ENCODE measurements at places on chromosomes 3 and 15. TPM values are rescaled to one million over a fixed set of nuclear protein-coding genes. Genes with fewer than 3 reads are reported as not detected.
A peak's percentile ranks its signal among the peaks of the same experiment; 100 is the strongest.

DNA sequence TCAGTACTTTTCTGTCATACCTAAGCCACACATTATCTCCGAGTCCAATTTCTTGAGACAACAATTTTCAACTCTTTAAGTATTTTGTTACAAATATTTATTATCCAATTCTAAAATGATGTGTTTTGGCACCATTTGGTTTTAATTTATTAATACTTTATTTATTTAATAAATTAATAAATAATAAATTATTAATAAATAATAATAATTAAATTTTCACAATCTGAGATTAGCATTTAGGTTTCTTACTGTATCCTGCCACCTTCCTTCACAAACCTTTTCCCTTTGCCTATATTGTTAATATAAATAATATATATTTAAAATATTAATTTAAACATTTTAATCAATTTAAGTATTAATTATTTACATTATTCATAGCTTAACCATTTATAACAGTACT, 23.9 kb downstream of the TMEM207 start:
- H3K4me3 ChIP-seq, result no peak overlapping the region
- H3K27ac ChIP-seq, result no peak overlapping the region
- H3K36me3 ChIP-seq, result no peaks in the 10 kb centered on the region
- no peak for DNase-seq
- no peaks in the 10 kb centered on the region for H3K27me3 ChIP-seq

DNA sequence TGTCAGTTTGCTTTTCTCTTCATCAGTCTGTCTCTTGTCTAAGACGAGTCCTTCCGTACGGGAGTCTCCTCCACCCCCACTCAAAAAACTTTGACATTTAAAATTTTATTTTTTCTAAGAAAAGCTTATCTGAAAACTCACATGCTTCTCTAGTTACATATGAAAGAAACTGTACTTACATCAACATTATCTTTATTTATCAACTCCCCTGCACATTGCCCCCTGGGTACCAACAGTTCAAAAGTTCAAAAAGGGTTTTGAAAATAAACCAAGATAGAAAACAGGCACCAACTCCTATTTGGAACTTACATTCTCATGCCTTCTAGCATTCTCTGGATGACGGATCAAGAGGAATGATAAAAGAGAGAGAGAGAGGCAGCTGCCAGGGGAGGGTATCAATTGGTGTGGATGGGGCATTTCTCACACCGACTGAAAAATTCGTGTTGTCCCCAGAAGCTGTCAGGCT, 182.5 kb downstream of the FOXP1 start:
- H3K27me3 ChIP-seq, result no peaks in the 10 kb centered on the region
- H3K4me3 ChIP-seq, result no peak overlapping the region
- H3K27ac ChIP-seq, result no peak overlapping the region
- H3K36me3 ChIP-seq, result no peaks in the 10 kb centered on the region

GRCh38 chr3:65776081-65776480, 262.6 kb downstream of the MAGI1 start:
- no peaks in the 10 kb centered on the region for H3K36me3 ChIP-seq
- no peak for DNase-seq
- H3K4me1 ChIP-seq, result no peaks in the 10 kb centered on the region
- H3K4me3 ChIP-seq, result no peak overlapping the region

DNA sequence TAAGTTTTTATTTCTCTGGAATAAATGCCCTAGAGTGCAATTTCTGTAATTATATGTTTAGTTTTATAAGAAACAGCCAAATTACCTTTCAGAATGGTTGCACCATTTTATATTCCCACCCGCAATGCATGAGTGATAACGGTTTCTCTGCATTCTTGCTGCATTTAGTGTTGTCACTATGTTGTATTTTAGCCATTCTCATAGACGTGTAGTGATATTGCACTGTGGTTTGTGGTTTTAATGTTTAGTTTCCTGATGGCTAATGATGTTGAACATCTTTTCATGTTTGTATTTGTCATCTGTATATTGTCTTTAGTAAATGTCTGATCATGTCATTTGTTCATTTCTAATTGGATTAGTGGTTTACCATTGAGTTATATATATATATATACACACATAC, 73.0 kb upstream of the GOLIM4 start:
- no peak overlapping the region for H3K27ac ChIP-seq
- no peak overlapping the region for H3K4me3 ChIP-seq

GRCh38 chr3:35562141-35562540, 77.2 kb upstream of the ARPP21 start:
- no peak overlapping the region for H3K4me3 ChIP-seq
- no peak overlapping the region for H3K27ac ChIP-seq
- no peaks in the 10 kb centered on the region for H3K4me1 ChIP-seq
- no peak for DNase-seq
- no peaks in the 10 kb centered on the region for H3K27me3 ChIP-seq

DNA sequence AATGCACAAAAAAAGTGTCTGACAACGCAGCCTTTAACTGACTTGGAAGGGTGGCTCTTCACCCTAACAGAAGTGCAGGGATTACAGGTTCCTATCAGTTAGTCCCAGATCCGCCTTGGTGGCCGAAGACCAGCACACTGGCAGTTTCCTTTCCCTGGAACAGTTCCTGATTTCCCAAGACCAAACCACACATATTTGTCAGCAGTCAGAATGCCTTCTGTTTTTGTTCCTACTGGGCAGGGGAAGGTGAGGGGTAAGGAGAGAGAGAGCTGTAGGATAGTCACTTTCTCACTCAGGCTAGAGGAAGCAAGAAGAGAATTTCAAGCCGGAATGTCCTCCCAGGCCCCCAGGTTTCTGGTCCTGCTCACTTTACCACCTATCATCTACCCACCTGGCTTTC, 9.2 kb downstream of the CXCR6 start:
- no peak for DNase-seq
- no peak overlapping the region for H3K4me3 ChIP-seq
- peaks cover 83% of the 10 kb centered on the region for H3K36me3 ChIP-seq
- H3K4me1 ChIP-seq, result no peaks in the 10 kb centered on the region
- no peak overlapping the region for H3K27ac ChIP-seq

DNA sequence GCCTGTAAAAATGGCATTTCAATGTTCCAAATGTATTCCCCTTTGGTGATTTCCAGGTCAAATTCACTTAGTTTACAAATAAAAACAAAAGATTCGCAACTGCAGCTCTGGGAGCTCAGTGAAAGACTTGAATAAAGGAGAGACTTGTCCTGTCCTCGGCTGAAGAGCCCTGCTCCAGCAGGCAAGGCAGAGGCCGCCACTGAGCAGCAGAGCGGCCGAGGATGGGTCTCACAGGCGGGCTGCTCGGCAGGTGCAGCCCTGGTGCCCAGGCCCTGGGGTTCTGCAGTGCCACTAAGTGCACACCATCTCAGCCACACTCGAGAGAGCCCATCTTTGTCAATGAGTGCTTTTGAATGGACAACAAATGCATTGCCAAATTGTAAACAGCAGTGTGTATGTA, 856.2 kb downstream of the AGBL1 start:
- H3K27me3 ChIP-seq, result no peaks in the 10 kb centered on the region
- H3K4me1 ChIP-seq, result no peaks in the 10 kb centered on the region
- no peak overlapping the region for H3K4me3 ChIP-seq
- DNase-seq, result no peak

GRCh38 chr3:44419116-44419922, 58.2 kb downstream of the ZNF445 start:
- no peak overlapping the region for H3K27ac ChIP-seq
- no peaks in the 10 kb centered on the region for H3K36me3 ChIP-seq
- peak; percentile 40 for DNase-seq
- no peaks in the 10 kb centered on the region for H3K4me1 ChIP-seq
- no peaks in the 10 kb centered on the region for H3K27me3 ChIP-seq

DNA sequence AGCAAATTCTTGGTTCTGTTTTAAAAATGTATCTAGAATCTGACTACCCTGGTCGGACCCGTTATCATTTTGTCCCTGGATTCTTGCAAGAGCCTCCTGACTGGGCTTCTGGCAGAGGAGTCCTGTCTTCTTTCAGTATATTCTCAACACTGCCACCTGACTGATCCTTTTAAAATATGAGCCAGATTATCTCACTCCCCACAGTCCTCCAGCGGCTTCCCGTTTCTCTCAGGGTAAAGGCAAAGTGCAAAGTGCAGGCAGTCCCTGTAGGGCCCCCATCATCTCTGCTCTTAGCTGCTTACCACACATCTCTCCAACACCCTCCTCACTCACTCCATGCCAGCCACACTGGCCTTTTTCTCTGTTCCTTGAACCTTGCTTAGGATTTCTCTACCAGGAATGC, 28.4 kb downstream of the CRTC3 start:
- H3K4me1 ChIP-seq, result peaks cover 12% of the 10 kb centered on the region
- no peaks in the 10 kb centered on the region for H3K27me3 ChIP-seq
- H3K4me3 ChIP-seq, result no peak overlapping the region
- DNase-seq, result peak; percentile 81
- H3K36me3 ChIP-seq, result no peaks in the 10 kb centered on the region

GRCh38 chr3:183317886-183318865, 65.1 kb downstream of the B3GNT5 start:
- H3K4me1 ChIP-seq, result no peaks in the 10 kb centered on the region
- DNase-seq, result no peak
- no peaks in the 10 kb centered on the region for H3K27me3 ChIP-seq
- H3K27ac ChIP-seq, result no peak overlapping the region
- no peak overlapping the region for H3K4me3 ChIP-seq

DNA sequence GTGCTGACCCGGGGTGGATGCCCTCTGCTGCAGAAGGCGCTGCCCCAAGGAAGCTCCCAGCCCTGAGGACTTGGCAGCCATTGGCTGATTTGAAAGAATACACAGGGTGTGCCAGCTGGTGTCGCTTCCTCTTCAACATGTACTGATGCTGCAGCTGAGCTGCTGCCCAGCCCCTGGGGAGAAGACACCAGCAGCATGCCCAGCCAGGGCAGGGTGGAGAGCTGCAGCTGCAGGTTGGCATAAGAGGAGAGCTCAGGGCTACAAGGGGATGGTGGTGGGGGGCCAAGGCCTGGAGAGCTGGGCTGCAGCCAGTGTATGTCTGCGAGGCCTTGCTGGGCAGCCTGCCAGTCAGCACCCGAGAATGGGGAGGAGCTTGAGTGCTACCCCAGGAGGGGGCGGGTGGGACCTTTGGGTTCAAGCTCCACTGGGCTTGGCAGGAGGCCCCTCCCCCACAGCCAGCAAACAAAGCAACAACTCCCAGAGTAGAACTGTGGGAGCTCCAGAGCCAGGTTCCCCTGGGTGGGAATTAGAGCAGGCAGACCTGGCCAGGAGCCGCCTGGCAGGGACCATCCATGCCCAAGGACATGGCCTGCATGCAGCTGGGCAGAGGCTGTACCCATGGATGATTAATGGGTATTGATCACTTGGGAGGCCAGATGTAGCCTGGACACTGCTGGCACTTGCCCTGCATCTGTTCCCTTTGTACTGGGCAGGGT, 9.2 kb upstream of the SEMA4B start:
- H3K4me3 ChIP-seq, result no peak overlapping the region
- no peaks in the 10 kb centered on the region for H3K36me3 ChIP-seq
- no peaks in the 10 kb centered on the region for H3K27me3 ChIP-seq
- peak; percentile 98 for DNase-seq
- H3K27ac ChIP-seq, result peak overlapping the region; percentile 50

DNA sequence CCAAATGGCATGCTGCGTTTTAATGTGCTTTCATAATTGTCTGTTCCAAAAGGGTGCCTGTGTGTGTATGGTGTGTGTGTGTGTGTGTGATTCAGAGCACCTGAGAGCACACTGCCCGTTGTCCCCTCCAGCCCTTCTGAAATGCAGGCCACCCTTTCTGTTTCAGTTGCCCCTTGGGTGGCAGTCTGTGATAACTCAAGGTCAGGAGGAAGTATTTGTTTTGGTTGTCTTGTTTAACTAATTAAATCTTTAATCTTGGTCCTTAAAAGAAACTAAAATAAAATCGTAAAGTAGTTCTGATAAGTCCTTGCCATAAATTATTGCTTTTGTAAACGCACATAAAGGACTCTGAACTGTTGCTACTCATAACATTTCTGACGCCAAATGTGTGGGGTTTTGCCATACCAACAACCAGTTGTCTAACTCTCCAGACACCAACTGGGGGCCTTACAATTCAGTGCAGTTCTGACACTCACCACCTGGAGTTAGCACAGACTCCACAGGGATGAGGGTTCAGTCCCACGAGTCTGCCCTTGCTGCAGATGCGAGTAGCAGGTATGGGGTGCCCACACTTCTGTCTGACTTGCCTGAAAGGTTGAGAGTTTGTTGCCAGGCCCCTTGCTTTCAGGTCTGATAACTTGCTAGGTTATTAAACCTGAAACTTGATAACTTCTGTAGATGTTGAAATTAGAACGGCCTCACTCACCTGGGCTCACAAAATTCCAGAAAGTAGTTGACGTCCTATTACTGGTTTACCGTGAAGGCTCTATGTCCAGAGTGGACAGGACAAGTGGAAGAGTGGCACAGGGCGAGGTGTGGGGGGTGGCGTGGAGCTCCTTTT, 157.3 kb downstream of the IGF1R start:
- no peak overlapping the region for H3K4me3 ChIP-seq
- no peak overlapping the region for H3K27ac ChIP-seq
- H3K4me1 ChIP-seq, result no peaks in the 10 kb centered on the region
- no peaks in the 10 kb centered on the region for H3K27me3 ChIP-seq
- no peaks in the 10 kb centered on the region for H3K36me3 ChIP-seq
- no peak for DNase-seq

- H3K4me1 ChIP-seq, result peaks cover 13% of the 10 kb centered on the region
- H3K27ac ChIP-seq, result no peak overlapping the region
Observed at GRCh38 chr3:141307351-141308059, 60.8 kb upstream of the ZBTB38 start.

GRCh38 chr3:70716832-70717231, 404.4 kb upstream of the MDFIC2 start:
- DNase-seq, result peak; percentile 23
- H3K4me3 ChIP-seq, result no peak overlapping the region
- no peaks in the 10 kb centered on the region for H3K36me3 ChIP-seq
- H3K27me3 ChIP-seq, result no peaks in the 10 kb centered on the region
- no peak overlapping the region for H3K27ac ChIP-seq

GRCh38 chr3:123884203-123884831, at the start of gene MYLK:
TSS of gene MYLK (minus strand) at chr3:123884332. CDS start at chr3:123793841, 90,491 bp downstream.
- peak within 1 kb of the TSS; percentile 45 for H3K4me3 ChIP-seq
- peak; percentile 89 for DNase-seq
- no peaks in the 10 kb centered on the region for H3K4me1 ChIP-seq
- H3K36me3 ChIP-seq, result no peaks in the 10 kb centered on the region
- no peak within 1 kb of the TSS for H3K27ac ChIP-seq
- H3K27me3 ChIP-seq, result no peaks in the 10 kb centered on the region

GRCh38 chr3:95394286-95394685, 1331.4 kb downstream of the NSUN3 start:
- no peaks in the 10 kb centered on the region for H3K27me3 ChIP-seq
- no peak for DNase-seq
- H3K36me3 ChIP-seq, result no peaks in the 10 kb centered on the region
- no peak overlapping the region for H3K4me3 ChIP-seq
- H3K4me1 ChIP-seq, result no peaks in the 10 kb centered on the region

BCHE gene
- total RNA-seq, result 30.8 TPM

PRR20G gene
- not detected for total RNA-seq

ALG1L2 gene
- total RNA-seq, result 1.3 TPM

TMEM45A gene
- total RNA-seq, result 62.0 TPM

STRC gene
- 0.11 TPM for total RNA-seq
